GM04504 (cell line): ENCODE measurements at places on chromosomes 5 and 9.
A peak's percentile ranks its signal among the peaks of the same experiment; 100 is the strongest.

DNA sequence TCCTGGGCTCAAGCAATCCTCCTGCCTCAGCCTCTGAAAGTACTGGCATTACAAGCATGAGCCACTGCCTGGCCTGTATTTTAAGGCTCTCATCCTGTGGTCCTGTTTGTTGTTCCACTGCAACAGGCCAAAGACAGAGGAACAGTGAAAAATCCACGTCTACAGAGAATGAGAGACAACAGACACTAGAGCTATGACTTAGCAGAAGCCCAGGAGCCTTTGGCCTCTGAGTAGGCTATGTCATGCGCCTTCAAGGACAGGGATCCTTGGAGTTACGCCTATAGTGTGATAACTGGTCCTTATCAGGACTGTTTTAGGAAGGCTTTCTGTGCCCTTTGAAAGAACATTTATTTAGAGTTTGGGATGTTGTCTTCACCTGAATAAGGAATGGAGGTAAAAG lies 10.5 kb downstream of the POC5 start:
- no peak for DNase-seq

DNA sequence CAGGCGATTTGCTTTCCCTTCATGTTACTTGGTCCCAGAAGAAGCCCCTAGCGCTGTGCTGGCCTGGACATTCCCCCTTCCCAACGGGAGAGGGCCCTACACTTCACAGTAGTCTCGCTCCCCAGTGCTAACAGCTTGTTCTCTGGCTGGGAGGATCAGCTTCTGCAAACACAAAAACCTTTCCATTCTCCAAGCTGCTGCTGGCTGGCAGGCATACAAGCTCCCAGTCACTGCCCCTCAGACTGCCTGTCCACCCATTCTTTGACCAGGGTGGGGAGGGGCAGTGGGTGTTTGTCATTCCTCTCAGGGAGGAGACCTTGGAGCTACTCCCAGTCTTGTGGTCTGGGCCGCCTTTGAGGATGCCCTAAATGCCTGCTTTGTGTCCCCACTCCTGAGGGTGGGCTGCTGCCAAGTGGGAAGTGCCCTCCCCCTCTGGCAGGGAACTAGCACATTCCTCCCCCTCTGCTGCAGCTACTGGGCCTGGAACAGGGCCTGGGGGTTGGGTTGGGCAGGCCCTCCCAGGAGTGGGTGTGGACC lies 20.8 kb downstream of the ENHO start:
- no peak for DNase-seq

- no peak for DNase-seq
Observed at GRCh38 chr5:23405316-23406068, 101.9 kb upstream of the PRDM9 start.

DNA sequence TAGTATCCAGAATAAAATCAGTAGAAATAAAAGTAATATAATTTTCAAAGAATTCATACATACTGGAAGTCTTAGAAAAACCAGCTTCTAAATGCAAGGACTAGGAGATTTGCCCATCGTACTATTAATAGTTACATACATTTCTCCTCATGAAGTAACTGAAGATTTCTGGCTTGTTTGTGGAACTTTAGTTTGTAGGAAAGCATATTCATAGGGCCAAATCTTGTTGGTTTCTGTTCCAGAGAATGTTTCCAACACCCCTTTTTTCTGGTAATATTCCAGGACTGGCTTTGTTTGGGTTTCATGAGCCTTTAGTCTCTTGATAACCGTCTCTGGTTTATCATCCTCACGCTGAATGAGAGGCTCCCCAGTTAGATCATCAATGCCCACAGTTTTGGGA lies 66.3 kb upstream of the TJP2 start:
- no peak for DNase-seq

GRCh38 chr9:136560586-136560985 lies 14.7 kb upstream of the NOTCH1 start:
- DNase-seq = no peak

GRCh38 chr9:120774719-120775118 lies 18.5 kb downstream of the FBXW2 start:
- DNase-seq = no peak

DNA sequence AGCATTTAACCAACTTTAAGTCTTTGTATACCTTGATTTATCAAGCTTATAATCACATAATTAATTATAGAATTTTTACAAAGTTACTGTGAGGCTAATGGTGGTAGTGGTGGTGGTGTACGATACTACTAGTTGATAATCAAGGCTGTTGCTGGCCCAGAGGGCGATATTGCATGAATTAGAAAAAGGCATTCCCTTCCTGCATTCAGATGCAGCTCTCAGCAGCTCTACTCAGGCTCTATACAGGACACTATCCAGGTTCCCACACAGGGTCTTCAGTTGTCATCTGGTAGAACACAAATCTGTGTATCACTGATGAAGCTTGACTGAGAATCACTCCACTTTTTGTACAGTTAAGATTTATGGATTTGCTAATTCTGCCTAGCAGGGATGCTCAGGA lies 562.8 kb upstream of the C9orf72 start:
- no peak for DNase-seq

DNA sequence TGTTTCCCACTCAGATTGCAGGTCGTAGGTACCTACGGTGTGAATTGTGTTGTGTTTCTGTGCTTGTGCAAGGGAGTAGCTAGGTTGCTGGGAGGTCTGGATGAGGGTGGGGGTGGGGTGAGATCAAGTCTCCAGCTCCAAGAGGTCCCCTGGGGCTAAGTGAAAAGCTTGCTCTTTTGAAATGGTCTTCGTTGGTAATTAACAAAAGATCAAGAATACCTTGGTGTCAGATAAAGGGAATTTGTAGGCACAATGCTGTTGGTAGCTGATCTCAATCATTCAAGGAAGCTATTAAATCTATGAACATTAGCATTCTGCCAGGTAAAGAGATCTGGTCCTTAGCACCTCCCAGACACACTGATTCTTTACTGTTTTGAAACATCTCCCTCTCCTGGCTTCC lies 928 bp upstream of the PCDHGC4 start:
- no peak for DNase-seq

DNA sequence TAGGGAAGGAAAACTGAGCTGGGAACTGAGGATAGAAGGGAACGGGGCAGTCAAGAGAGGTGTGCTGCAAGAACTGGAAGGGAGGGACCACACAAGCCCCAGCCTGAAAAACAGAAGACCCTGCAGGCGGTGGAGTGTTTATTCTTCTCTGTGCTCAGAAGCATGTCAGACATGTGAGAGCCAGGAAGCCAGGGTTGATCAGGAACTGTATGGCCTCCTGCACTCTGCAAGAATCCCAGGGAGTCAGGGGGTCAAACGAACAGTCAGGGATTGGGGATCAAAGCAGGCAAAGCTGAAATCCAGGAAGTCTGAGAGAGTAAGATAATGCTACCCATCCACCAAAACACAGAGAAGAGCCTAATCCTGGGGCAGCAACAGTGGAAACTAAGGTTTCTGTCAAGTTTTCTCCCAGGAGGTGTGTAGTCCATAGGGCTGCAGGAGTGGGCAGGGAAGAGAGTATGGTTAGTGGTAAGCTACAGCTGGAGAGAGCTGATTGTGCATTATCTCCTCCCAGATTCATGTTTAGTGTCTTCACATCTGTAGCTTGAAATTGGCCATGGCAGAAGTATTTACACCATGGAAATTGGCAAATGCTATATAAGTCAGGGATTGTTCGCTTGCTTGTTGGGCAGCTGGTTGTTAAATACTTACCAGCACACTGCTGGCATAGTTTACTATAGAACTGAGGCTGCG lies 115.4 kb upstream of the SLC44A1 start:
- DNase-seq = no peak

DNA sequence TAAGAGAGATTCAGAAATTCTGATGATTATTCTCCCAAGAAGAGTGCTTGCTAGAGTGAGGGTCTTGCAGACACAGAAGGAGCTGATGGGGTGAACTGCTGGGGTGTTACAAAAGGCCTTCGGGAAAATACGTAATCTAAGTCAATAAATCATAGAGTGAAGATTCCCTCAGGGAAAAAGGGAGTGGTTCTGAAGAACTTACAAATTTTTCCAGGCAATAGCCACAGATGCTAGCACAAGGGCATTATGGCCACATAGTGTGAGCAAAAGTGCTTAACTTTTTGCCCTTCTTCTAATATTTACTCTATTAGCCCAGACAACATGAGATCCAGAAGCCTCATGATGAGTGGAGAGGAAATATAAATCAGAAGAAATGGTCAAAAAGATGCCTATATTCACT lies 137.3 kb downstream of the TMC1 start:
- DNase-seq = no peak

- peak; percentile 97 for DNase-seq
Observed at GRCh38 chr5:150320044-150320613, 17.4 kb upstream of the ARSI start.

DNA sequence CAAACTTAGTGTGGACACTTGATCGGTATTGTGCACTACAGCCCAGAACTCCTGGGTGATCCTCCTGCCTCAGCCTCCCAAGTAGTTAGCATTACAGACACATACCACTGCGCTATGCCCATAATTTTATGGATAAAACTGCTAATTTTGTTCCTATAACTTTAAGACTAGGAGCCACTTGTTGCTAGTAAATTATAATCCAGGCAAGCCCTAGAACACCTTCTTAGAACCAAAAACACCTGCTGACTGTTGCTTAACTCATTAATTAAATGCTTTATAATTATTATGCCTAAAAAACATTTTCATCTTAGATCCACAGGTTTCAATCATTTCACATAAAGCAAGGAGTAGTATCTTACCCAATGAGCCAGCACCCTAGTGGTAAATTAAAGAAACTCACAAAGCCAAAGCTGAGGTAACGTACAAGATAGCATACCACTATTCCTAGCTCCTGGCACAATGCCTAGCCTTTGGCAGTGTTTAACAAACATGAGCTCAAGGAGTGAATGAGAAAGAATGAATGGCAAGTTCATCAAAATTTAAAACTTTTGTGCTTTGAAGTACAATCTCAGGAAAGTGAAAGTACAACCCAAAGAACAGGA lies 5.4 kb downstream of the MRPS27 start:
- DNase-seq = no peak

- no peak for DNase-seq
Observed at GRCh38 chr9:120259100-120259499, 320.9 kb downstream of the CDK5RAP2 start.

GRCh38 chr9:106479679-106480078 lies 383.3 kb upstream of the ZNF462 start:
- DNase-seq = no peak

- DNase-seq = no peak
Observed at GRCh38 chr5:60494635-60495034, 205.3 kb downstream of the DEPDC1B start.

- DNase-seq = no peak
Observed at GRCh38 chr9:37562826-37563225, 13.4 kb downstream of the FBXO10 start.

DNA sequence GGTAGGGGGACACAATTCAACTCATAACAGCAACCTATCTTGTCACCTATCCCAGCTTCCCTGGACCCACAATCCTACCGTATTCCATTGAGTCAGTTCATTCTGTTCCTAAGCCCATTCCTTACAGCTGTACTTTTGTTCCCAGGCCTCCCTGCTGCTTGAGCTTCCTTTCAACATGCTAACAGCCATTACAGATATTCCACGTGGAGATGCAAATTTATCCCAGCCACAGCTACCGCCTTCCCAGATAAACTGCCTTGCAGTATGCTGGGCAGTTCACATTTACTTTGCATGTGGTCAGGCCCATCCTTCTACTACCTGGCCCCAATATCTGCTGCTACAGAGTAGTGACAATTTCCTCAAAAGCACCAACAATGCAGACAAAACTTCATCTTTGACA lies 23.0 kb downstream of the RIGI start:
- no peak for DNase-seq

GRCh38 chr9:133918111-133918813 lies 73.9 kb downstream of the VAV2 start:
- no peak for DNase-seq

DNA sequence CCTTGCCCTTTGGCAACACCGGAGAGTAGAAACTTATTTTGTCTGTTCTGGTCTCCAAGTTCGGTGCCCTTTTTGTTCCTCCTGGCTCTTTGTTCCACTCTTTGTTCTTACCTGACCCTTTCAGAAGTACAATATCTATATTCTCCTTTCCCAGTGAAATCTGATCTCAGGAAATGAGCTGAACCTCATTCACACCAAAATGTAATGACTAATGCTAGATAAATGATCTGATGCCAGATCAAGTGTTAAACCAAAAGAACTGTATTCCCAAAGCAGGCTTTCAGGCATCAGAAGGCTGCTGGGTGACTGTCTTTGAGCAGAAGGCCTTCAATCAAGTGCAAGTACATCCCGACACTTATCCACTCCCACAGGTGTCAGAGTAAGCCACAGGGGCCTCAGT lies 156.4 kb downstream of the SPOCK1 start:
- no peak for DNase-seq

- no peak for DNase-seq
Observed at GRCh38 chr9:93452710-93453046, 703 bp downstream of the FAM120AOS start.

- DNase-seq = no peak
Observed at GRCh38 chr5:79803007-79803406, 113.4 kb downstream of the CMYA5 start.

DNA sequence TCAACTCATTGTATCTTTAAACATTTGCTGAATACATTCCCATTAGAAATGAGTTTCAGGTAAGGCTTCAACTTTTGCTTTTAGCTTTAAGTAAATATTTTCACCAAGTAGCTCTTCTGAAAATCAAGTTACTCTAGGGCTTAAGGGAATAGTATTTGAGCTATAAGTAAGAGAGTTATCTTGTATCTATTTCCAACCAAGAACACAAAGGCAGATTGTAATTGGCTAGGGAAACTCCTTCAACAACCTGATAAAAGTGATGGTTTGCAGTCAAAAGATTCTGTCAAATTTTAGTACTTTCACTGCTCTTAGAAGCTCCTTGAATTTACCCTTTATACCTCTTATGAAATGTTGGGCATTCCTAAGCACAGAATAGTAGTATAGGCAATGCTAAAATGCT lies 13.0 kb downstream of the ELL2 start:
- DNase-seq = no peak

DNA sequence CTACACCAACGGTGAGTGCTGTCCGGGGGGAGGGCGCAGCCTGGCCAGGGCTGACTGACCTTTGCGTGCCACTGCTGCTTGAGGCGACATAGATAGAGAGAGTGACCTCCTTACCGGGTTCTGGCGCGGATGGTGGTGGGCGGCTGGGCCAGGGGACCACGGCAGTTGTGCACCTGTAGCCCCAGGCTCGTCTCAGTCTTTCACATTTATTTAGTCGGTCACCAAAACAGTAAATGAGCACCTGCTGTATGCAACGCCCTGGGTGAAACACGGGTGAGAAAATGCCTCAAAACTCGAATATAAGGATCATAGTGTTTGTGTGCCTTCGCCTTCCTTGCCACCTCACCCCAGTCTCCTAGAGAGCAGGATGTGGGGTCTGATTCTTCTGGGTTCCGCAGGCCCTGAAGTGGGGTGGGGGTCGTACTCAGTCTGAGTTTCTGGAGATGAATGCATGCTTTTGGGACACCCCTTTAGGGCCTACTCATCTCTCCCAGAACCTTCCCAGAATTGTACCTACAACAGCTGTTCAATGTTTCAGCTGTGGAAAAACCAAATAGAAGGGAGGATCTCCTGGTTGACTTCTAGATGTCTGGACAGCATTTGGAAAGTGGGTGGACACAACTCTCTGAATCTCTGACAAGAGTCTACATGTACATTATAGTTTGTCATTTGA lies 714 bp downstream of the SEC24A start:
- DNase-seq = no peak
